ENCODE measurements at places on chromosomes 7 and 10. TPM values are rescaled to one million over a fixed set of nuclear protein-coding genes. Genes with fewer than 3 reads are reported as not detected.

GRCh38 chr7:22996470-22996869 lies 17.5 kb downstream of the HYCC1 start:
- H3K36me3 ChIP-seq, result no peaks in the 10 kb centered on the region
- no peaks in the 10 kb centered on the region for H3K4me1 ChIP-seq
- H3K27me3 ChIP-seq, result no peaks in the 10 kb centered on the region

DNA sequence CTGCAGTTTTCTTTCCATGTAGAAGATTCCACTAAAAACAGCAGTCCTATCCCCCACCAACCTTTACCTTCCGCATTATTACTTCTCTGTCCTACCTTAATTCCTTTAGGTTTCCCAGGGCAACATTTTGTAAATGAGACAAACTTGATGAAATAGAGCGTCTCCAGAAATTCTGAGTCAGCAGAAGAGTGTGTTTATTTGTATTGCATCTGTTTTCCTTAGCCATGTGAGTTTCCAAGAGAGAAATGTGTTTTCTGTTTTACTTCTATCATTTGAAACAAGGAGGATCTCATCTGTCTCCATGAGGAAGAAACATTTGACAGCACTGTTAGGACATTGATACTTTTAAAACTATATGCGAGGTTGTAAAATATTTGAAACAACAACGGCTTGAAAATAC lies 244.2 kb upstream of the PLXDC2 start:
- DNase-seq, result no peak
- H3K4me1 ChIP-seq, result no peaks in the 10 kb centered on the region
- H3K27me3 ChIP-seq, result no peaks in the 10 kb centered on the region
- H3K4me3 ChIP-seq, result no peak overlapping the region

Gene EBLN1
- total RNA-seq, result not detected

DNA sequence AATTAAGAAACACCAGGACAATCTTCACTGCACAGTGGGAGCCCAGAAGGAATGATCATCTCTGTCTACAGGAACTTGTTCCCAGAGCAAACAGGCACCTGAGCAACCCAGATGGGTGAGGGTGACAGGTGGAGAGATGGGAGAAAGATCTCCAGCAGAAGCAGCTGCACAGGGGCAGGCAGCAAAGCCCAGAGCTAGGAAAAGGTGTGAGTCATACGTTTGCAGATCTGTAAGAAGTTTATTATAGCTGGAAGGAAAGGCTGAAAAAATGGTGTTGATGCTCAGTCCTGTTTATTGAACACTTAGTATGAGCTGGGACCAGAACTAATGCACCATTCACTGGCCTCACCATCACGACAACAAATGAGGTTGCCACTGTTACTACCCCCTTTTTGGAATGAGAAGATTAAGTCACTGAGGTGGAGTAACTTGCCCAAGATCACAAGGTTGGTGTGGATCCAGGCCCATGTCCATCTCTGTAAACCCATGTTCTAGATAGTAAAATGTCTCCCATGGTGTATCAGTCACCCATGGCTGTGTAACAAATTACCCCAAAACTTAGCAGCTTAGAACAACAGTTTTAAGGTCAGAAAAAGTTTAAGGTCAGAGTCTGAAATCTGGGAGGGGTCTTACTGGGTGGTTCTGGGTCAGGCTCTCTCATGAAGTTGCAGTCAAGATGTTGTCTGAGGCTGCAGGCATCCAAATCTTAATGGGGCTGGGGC lies 506.9 kb downstream of the RPS24 start:
- H3K36me3 ChIP-seq, result no peaks in the 10 kb centered on the region
- H3K27me3 ChIP-seq, result no peaks in the 10 kb centered on the region
- no peak overlapping the region for H3K27ac ChIP-seq
- no peak for DNase-seq
- no peak overlapping the region for H3K4me3 ChIP-seq
- H3K4me1 ChIP-seq, result no peaks in the 10 kb centered on the region

GRCh38 chr7:116971869-116972268 lies 18.6 kb downstream of the ST7 start:
- H3K36me3 ChIP-seq, result no peaks in the 10 kb centered on the region
- H3K4me3 ChIP-seq, result no peak overlapping the region
- H3K27ac ChIP-seq, result no peak overlapping the region

DNA sequence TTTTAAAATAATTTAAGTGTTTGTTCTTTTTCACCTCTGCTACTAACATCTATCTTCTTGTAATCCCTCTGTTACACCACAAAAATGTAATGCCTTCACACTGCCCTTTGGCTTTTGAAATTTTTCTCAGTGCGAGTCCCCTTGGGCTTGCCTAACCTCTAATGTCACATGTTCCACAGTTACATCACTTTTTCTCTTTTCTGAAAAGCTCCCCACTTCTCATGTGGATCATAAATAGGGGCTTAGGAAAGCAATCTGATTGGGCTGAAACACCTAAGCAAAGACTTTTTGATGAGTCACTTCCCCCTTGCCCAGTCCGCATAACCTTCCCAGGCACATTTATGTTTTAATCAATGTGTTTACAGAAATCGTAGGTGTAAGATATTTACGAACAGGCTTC lies 288.2 kb downstream of the IPMK start:
- no peak for DNase-seq
- no peaks in the 10 kb centered on the region for H3K36me3 ChIP-seq
- H3K4me1 ChIP-seq, result no peaks in the 10 kb centered on the region

GRCh38 chr10:11164803-11165590 lies 147.3 kb downstream of the CELF2 start:
- H3K27me3 ChIP-seq, result no peaks in the 10 kb centered on the region
- peak overlapping the region; percentile 92 for H3K4me3 ChIP-seq
- peaks cover 5% of the 10 kb centered on the region for H3K36me3 ChIP-seq
- peak; percentile 71 for DNase-seq

DNA sequence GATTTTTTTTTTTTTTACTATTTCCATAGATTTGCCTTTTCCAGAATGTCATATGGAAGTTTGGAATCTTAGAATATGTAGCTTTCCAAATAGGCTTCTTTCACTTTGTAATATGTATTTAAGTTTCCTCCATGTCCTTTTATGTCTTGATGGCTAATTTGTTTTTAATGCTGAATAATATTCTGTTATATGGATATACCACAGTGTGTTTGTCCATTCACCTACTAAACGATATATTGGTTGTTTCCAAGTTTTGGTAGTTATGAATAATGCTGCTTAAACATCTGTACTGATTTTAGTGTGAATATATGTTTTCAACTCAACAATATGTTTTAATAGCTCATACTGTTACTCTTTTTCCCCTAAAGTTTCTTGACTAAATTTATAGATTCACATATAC lies 669.8 kb upstream of the PCDH15 start:
- no peaks in the 10 kb centered on the region for H3K27me3 ChIP-seq
- no peak for DNase-seq
- no peak overlapping the region for H3K4me3 ChIP-seq
- H3K4me1 ChIP-seq, result no peaks in the 10 kb centered on the region
- no peak overlapping the region for H3K27ac ChIP-seq

DNA sequence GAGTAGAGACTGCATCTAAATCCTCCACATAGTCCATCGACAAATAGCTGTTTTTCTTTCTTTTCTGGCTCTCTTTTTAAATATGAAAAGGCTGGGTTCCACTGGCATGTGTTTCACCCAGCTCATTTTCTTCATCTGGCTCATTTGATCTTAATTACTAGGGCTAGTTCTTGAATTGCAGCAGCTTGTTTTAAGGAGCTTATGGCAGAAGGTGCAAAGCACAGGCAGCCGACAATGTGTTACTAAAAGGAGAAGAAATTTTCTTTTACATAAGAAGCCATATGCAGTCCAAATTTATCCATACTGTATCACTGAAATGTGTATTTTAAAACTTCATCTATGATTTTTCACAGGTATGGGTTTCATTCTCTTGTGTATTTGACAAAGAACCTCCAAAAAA lies 205.6 kb upstream of the PTER start:
- no peak overlapping the region for H3K4me3 ChIP-seq
- no peak for DNase-seq
- H3K4me1 ChIP-seq, result no peaks in the 10 kb centered on the region
- H3K27me3 ChIP-seq, result no peaks in the 10 kb centered on the region
- H3K27ac ChIP-seq, result no peak overlapping the region
- H3K36me3 ChIP-seq, result no peaks in the 10 kb centered on the region

Gene ANKRD26
- total RNA-seq, result 13.8 TPM

Gene LAMB1
- total RNA-seq, result not detected

- H3K4me3 ChIP-seq, result no peak overlapping the region
- no peak for DNase-seq
- H3K36me3 ChIP-seq, result no peaks in the 10 kb centered on the region
Observed at GRCh38 chr10:16967866-16968415, 150.7 kb upstream of the RSU1 start.

Gene RAMP3
- total RNA-seq, result not detected

GRCh38 chr7:97006055-97006815 lies 882 bp downstream of the DLX6 start:
- H3K27ac ChIP-seq, result no peak overlapping the region
- H3K36me3 ChIP-seq, result no peaks in the 10 kb centered on the region
- H3K27me3 ChIP-seq, result peaks cover 17% of the 10 kb centered on the region
- peak; percentile 45 for DNase-seq
- peaks cover 19% of the 10 kb centered on the region for H3K4me1 ChIP-seq
- H3K4me3 ChIP-seq, result no peak overlapping the region

- no peaks in the 10 kb centered on the region for H3K4me1 ChIP-seq
- H3K36me3 ChIP-seq, result no peaks in the 10 kb centered on the region
- H3K27ac ChIP-seq, result no peak overlapping the region
- H3K4me3 ChIP-seq, result no peak overlapping the region
- no peaks in the 10 kb centered on the region for H3K27me3 ChIP-seq
Observed at GRCh38 chr7:98229991-98230745, 18.9 kb downstream of the BHLHA15 start.

DNA sequence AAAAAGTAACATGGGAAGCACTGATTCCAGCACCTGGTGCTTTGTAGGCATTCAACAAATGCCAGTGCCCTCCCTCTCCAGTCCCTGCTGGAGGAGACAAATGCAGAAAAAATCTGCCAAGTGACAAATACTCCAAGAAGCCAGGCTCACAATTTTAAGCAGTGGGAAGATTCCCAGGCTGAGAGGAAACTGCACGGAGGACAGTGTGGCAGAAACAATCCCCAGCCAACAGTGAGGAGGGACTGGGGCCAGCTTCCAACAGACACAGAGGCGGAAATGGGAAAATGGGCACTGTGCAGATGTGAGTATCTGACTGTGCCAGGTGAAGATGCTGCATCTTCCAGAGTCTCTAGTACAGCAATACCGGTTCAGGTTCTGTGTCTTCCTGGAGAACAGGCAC lies 106.3 kb downstream of the SLIT1 start:
- no peaks in the 10 kb centered on the region for H3K36me3 ChIP-seq
- H3K27ac ChIP-seq, result no peak overlapping the region
- no peak overlapping the region for H3K4me3 ChIP-seq

- DNase-seq, result no peak
- no peaks in the 10 kb centered on the region for H3K27me3 ChIP-seq
- no peak overlapping the region for H3K4me3 ChIP-seq
- H3K27ac ChIP-seq, result no peak overlapping the region
Observed at GRCh38 chr7:44348300-44348699, 22.9 kb upstream of the CAMK2B start.

Gene SFRP4
- not detected for total RNA-seq

Gene MEOX2
- total RNA-seq, result not detected

DNA sequence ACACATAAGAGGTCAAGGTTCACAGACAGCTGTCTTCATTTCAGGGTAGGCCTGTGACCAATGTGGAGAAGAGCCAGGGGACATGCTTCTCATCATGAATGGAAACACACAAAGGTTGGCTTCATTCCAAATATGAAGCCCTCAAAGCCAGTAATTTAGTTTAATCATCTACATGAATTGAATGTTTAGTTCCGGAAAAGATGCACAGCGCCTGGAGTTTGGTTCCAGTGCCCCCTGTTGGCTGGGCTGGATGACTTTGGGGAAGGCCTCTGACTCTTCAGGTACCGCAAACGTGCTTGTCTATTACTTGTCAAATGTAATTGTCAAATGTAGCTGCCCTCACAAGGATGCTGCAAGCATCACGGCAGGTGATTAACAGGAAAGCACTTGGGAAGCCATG lies 130.7 kb downstream of the ADRA2A start:
- no peaks in the 10 kb centered on the region for H3K4me1 ChIP-seq
- H3K27me3 ChIP-seq, result no peaks in the 10 kb centered on the region
- no peak overlapping the region for H3K27ac ChIP-seq
- H3K36me3 ChIP-seq, result no peaks in the 10 kb centered on the region
- H3K4me3 ChIP-seq, result no peak overlapping the region

GRCh38 chr10:110009736-110010475 lies 2.1 kb downstream of the ADD3 start:
- no peaks in the 10 kb centered on the region for H3K36me3 ChIP-seq
- peak; percentile 92 for DNase-seq
- H3K4me3 ChIP-seq, result peak overlapping the region; percentile 66
- H3K27me3 ChIP-seq, result no peaks in the 10 kb centered on the region
- H3K27ac ChIP-seq, result peak overlapping the region; percentile 88

Gene HOXA4
- not detected for total RNA-seq

Gene CYP2E1
- total RNA-seq, result 2.0 TPM

- H3K27ac ChIP-seq, result no peak overlapping the region
- H3K36me3 ChIP-seq, result no peaks in the 10 kb centered on the region
- H3K4me1 ChIP-seq, result no peaks in the 10 kb centered on the region
- DNase-seq, result no peak
- no peak overlapping the region for H3K4me3 ChIP-seq
- no peaks in the 10 kb centered on the region for H3K27me3 ChIP-seq
Observed at GRCh38 chr7:91988213-91988612, 47.6 kb downstream of the AKAP9 start.

Gene MRC1
- 0.13 TPM for total RNA-seq

GRCh38 chr7:129258649-129259389 lies 34.0 kb downstream of the AHCYL2 start:
- H3K36me3 ChIP-seq, result no peaks in the 10 kb centered on the region
- H3K4me1 ChIP-seq, result peaks cover 10% of the 10 kb centered on the region
- H3K27me3 ChIP-seq, result no peaks in the 10 kb centered on the region
- no peak overlapping the region for H3K4me3 ChIP-seq

- no peak overlapping the region for H3K27ac ChIP-seq
- no peak overlapping the region for H3K4me3 ChIP-seq
- no peak for DNase-seq
- no peaks in the 10 kb centered on the region for H3K36me3 ChIP-seq
Observed at GRCh38 chr10:5634918-5635317, 31.5 kb downstream of the ASB13 start.

DNA sequence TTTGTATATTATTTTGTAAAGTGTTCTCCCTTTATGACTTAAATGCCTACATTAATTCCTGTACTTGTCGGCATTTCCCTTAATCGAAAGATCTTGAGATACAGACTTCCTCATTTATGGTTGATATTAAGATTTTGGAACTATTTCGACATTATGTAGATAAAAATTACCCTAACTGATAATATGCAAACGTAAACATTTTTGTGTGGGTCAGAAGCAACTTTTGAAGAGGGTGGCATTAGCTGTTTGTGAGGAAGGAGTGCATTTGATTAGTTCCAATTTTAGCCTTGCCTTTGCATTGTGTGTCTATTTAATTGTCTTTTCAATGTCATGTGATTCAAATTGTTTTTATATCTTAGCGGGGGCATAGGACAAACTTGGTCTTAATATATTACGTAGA lies 114.7 kb downstream of the BICC1 start:
- H3K36me3 ChIP-seq, result no peaks in the 10 kb centered on the region
- no peak overlapping the region for H3K27ac ChIP-seq
- no peaks in the 10 kb centered on the region for H3K4me1 ChIP-seq
- H3K27me3 ChIP-seq, result no peaks in the 10 kb centered on the region
- no peak overlapping the region for H3K4me3 ChIP-seq

All from naive thymus-derived CD4-positive, alpha-beta T cell (primary cell).